ENCODE measurements at places on chromosomes 3 and 15.

DNA sequence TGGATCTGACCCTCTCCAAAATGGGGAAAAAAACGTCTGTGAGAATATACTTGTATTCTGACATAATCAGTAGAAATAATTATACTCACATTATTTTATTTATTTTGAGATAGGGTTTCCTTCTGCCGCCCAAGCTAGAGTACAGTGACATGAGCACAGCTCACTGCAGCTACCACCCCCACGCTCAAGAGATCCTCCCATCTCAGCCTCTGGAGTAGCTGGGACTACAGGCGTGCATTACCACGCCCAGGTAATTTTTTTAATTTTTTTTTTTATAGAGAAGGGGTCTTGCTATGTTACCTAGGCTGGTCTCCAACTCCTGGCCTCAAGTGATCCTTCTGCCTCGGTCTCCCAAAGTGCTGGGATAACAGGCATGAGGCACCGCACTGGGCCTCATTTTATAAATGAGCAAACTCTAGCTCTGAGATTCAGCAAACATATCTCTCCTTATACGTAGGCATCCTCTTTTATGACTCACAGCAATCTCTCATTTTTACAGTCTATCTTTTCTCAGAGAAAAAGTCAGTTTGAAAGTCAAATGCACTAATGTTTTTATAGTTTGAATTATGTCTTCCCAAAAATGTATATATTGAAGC lies 989 bp upstream of the VGLL3 start:
- DNase-seq, result no peak

DNA sequence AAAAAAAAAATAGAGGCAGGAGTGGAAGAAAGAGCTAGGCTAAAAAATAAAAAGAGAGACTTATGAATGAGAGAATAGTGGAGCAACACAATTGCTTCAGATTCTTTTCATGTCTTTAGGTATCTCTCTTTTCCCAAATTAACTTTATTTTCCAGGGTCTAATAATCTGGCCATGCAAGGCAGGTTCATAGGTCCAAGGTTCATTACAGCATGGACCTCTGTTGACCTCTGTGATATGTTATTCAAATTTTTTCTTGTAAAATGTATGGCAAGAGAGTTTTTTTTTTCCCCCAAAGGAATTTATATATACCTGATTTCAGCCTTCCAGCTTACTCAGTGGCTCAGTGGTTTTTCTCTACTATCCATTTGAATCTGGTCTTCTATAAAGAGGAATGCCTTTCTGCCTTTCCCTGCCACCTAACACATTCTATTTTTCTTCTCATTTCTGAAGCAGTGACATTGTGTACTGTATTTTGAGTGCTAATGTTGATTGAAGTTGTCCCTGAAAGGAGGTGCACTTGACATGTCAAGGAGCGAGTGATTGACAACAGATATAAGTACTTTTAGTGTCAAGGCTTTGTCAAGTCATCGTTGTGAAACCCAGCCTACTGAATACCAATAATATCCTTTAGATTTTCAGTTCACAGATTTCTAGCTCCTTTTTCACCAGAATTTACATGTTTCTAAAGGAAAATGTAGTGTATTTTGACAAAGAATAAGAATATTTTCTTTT lies 118.5 kb downstream of the MAP2K5 start:
- DNase-seq, result no peak

GRCh38 chr15:95202569-95203349 lies 971.4 kb downstream of the MCTP2 start:
- no peak for DNase-seq

DNA sequence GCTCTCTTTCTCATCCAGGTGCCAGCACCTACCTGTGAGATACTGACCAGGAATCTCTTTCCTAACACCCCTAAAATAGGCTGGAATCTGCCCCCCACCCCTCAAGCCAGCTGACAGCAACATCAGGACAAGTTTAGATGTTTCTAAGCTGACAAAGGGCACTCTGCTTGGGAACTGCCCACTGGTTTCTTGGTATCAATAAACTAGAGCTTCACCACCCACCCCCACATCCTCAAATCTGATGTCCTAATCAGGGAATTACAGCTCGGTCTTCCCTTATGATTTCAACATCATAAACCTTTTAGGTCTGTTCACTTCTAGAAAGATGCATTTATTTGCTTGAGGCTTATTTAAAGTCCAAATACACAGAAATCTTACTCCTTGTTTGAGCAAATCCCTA lies 34.7 kb downstream of the CEP19 start:
- no peak for DNase-seq

DNA sequence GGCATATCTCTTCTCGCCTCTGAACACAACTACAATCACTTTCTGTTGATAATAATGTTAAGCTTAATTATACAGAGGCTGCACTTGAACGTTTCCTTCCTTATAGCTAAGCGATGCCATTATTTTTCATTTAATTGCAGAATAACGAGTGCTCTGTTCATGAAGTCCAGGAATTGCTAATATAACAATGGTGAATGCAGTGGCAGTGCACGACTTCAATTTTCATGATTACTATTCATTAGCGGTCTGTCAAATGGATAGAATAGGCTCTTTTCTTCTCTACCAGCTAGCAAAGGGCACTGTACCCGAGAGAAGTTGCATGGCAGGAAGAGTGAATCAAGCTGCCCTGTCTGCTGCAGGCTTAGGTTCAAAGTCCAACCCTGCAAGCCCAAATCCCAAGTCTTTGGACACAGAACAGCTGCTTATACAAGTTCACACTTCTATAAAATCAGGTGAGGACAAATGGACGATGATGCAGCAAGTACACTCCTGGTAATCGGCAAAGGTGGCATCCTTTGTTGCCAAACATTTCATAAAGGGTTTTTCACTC lies 75.6 kb downstream of the PDZRN3 start:
- DNase-seq, result no peak

DNA sequence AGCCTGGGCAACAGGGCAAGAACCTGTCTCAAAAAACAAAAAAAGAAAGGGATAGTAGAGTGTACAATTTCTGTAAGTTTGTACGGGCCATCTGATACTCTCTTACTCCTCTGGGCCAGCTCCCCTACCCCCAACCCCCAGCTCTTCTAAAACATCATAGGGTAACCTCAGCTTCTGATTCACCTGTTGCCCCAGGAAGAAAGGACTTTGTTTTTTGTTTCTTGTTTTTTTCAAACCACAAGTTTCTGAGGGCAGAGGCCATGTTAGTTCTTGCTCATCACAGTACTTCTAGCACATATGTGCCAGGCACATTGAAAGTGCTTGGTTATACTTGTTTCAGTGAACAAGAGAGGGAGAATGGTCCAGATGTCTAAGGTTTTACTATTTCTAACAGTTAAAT lies 20.2 kb downstream of the ATOSA start:
- no peak for DNase-seq
